ENCODE measurements at places on chromosomes 5 and 9. TPM values are rescaled to one million over a fixed set of nuclear protein-coding genes. Genes with fewer than 3 reads are reported as not detected.

DNA sequence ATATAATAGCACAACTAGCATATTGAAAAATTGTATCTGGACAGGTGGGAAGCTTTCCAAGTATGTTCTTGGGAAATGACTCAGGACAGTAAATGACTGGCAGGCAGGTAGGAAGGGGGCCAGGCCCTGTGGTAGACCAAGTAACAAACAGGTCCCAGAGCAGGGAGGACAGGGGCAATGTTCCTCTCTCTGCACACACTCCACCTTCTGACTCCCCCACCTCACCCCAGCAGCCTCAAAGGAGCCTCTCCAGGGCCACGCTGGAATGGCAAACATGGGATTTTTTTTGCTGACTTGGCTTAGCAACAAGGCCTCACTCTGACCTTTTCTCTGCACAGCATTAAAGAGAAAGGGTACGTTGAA, 31.1 kb upstream of the IQGAP2 start:
- no peak for DNase-seq

DNA sequence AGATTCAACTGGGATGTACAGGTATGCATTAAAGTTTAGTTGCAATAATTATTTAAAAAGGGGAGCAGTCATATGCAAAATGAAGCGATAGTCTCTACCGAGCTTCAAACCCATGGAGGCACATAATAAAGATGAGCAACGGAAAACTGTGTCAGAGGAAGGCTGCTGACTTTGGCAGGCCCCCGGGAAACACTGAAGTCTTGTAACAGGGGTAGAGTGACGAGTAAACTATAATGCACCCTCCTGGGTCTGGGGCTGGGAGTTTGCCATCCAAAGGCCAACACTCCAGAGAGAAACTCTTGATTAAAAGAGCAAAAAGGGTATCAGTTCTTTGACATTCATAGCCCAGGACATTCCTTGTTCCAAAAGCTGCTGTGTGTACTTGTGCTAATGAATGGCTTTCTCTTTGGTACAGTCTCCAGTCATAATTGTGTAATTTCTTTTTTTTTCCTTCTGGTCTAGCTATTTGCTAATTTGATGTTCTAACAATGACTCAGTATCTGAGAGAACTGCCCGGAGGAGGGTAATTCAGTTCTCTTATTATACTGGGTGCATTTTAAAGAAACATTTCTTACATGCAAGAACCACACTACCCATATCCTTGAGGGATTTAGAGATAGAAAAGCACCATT, 59.2 kb downstream of the TNC start:
- DNase-seq = no peak

Gene FAM53C
- 58.9 TPM for total RNA-seq

DNA sequence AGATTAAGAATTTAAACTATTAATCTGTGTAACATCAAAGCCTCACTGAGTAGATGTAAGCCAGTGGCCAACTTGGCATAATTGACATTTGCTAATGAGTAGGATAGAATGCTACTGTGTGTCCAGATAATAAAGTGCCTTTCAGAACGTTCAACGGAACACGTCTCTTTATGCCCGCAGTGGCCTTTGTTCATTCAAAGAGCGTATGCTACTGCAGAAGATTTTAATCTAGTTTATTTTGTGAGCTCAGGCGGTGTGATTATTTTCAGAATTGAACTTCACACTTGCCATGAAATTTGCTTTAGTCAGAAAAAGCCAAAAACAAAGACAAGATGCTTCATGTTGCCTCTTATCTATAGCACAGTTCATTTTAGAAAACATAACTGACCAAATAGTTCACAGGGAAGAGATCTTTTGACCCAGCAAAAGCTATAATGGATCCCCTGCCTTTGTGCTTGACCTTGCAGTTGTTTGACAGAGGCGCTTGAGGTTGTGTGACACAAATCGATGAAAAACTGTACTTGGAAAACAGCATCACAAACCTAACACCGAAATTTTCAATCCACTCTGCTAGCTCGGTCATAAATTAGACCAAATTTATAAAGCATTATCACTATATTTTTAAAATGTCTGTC, 530.9 kb upstream of the TYRP1 start:
- no peak for DNase-seq

DNA sequence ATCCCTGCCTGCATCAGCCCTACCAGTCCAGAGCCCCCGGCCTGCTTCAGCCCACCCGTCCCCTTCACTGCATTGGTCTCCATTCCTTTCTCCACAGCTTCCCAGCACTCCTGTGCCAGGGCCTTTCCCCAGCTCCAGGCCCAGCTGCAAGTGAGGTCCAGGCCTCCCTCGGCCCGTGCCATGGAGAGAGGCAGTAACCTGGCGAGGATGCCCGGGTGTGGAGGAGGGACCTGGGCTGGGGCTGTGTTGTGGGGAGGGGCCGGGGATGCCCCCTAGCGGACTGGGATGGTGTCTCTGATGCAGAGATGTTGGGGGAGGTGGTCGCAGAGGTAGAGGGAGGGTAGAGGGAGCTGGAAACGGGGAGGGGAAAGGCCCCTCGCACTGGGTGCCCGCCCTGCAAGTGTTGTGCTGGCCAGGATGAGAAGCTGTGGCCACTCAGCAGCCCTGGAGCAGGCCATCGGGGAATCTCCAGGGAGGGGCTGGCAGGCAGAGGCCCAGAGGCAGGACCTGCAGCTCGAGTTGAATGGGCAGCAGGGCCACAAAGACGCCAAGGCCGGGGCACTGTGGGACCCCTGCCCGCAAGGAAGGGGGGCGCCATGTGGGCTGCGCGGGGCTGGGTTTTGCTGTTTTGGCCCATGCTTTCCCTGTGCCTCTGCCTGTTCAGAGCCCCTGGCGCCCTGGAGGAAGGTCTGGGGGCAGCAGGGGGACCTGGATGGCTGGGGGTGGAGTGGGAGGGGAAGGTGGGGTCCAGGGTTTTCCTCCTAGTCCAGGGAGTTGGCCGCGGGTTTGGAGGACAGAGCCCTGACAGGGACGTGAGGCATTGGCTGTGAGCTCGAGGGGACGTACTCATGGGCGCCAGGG, 26.0 kb upstream of the NKD2 start:
- DNase-seq = peak; percentile 38

Gene CDC20B
- not detected for total RNA-seq

DNA sequence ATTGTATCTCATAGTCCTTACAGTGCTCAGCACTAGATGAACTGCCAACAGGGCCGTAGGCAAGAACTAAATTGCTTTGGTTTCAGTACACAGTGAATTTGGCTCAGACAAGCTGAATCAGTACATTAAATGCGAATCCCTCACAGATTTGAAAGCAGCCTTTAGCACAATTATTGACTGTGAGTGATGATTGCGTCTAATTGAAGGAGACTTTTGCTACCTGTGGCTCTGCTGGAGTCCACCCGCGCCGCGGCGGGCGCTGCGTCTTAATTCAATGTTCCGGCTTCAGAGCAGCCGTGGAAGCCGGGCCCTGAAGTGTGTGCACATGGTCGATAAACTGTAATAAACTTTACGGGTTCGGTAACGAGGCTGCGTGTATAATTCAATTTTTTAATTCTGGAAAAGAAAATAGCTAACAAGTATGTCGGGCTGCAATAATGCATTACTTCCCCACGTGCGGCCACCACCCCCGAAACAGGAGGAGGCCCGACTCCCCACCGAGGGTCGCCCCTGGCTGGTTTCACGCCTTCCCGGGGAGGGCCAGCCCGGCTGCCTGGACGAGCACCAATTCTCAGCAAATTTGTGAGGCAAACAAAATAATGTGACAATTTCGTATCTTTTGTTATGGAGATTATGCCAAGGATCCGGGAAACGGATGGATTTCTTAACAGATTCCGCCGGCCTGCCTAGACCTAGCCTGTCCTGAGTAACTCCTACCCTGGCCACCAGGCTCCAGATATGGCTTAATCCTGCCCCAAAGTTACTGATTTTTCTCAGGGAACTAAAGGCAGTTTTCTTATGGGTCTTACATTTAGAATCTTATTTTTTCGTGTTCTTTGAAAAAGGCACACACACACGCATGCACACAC, 269.4 kb upstream of the IRX1 start:
- DNase-seq = no peak

DNA sequence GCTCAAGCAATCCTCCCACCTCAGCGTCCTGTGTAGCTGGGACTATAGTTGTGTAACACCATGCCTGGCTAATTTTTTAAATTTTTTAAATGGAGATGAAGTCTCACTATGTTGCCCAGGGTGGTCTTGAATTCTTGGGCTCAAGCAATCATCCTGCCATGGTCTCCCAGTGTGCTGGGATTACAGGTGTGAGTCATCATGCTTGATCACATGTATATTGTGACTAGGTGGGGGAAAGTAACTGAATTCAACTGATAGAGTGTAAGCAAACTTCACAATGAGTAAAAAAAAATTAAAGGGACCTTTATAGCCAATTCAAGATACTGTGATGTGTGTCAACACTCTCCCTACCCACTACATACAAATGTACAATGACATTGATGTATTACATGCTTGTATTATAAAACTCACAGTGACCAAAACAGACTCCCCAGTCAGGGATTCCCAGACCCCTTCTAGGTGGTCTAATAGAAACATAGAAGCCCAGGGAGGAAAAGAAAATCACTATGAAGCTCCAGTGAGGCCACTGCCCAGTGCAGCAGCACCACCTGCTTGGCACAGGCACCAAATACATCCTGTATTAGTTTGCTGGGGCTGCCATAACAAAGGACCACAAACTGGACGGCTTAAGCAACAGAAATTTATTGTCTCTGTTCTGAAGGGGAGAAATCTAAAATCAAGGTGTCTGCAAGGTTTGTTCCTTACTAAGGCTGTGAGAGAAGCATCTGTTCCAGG, 8.8 kb downstream of the PLGRKT start:
- no peak for DNase-seq
